ENCODE measurements at places on chromosomes 13 and 19.

DNA sequence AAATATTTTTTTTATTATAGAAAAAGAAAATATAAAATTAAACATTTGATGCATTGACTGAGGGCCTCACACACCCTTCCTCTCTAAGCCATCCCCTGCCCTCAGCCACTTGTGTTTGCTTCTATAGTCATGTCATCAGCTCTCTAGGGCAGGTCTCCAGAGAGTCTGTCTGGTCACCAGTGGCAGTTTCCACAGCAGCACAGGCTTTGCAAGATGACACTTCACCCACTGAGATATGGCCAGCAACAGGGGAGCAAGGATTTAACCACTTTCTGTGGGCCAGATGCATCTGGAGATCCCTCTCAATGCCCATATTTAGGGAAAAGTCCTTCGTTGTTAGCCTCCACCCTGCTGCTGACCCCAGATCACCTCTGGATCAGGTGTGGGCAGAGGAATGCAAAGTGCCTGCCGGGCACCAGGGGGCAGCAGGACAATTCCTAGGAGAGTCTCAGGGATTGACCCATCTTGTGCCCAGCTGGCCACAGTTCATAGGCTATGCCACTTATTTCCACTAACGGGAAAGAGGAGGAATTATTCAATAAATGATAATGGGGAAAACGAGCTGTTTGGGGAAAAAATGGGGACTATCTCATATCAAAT lies 4.8 kb downstream of the ABCC4 start:
- peaks cover 3% of the 10 kb centered on the region for H3K27me3 ChIP-seq
- no peak overlapping the region for H3K4me3 ChIP-seq
- H3K4me1 ChIP-seq = peaks cover 8% of the 10 kb centered on the region

DNA sequence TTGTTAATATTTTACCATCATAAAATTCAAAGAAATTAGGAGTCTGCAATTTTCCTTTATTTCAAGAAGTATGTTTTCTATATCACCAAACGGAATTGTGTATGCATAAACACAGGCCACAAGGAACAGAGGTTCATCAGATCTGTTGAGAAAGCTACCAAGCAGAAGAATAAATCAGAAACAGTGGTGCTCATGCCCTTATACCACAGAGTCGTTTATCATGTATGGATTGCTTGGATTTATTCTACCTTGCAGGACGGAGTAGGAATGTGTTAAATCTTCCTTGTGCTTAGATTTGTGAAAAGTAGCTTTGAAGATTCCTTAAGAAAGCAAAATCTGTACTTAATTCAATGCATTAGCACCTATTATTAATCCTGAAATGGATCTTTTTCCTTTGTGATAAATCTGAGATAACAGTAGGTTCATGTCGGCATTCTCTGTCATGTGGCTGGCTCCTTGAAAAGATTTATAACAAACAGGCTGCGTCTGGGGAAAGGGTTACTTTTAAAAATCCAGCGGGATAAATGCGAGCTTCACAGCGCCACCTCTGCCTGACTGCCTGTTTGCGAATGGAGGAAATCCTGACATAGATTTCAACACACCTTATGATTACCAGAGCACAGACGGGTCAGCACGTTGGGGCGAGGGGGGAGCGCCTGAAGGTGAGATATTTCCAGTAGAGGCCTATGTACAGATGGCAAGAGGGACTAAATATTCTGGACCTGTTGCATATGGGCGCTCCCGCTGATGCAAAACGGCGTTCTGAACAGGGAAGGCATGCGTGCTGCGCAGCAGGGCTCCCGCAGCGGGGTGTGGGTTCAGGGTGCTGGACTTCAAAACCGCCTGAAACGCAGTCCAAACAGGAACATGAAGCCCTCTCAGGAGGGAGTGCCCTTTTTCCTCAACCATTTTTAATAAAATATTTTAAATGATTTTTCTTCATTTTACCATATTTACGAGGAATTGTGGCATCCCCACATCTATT lies 445.5 kb upstream of the SGCG start:
- peak overlapping the region; percentile 15 for H3K4me3 ChIP-seq
- H3K36me3 ChIP-seq = peaks cover 7% of the 10 kb centered on the region
- no peak for DNase-seq
- peak overlapping the region; percentile 66 for H3K27ac ChIP-seq
- H3K27me3 ChIP-seq = no peaks in the 10 kb centered on the region

- H3K27ac ChIP-seq = peak overlapping the region; percentile 89
- H3K36me3 ChIP-seq = no peaks in the 10 kb centered on the region
- peak overlapping the region; percentile 81 for H3K4me3 ChIP-seq
- peaks cover 2% of the 10 kb centered on the region for H3K27me3 ChIP-seq
- peaks cover 19% of the 10 kb centered on the region for H3K4me1 ChIP-seq
Observed at GRCh38 chr19:46660008-46660517, 919 bp downstream of the DACT3 start.

DNA sequence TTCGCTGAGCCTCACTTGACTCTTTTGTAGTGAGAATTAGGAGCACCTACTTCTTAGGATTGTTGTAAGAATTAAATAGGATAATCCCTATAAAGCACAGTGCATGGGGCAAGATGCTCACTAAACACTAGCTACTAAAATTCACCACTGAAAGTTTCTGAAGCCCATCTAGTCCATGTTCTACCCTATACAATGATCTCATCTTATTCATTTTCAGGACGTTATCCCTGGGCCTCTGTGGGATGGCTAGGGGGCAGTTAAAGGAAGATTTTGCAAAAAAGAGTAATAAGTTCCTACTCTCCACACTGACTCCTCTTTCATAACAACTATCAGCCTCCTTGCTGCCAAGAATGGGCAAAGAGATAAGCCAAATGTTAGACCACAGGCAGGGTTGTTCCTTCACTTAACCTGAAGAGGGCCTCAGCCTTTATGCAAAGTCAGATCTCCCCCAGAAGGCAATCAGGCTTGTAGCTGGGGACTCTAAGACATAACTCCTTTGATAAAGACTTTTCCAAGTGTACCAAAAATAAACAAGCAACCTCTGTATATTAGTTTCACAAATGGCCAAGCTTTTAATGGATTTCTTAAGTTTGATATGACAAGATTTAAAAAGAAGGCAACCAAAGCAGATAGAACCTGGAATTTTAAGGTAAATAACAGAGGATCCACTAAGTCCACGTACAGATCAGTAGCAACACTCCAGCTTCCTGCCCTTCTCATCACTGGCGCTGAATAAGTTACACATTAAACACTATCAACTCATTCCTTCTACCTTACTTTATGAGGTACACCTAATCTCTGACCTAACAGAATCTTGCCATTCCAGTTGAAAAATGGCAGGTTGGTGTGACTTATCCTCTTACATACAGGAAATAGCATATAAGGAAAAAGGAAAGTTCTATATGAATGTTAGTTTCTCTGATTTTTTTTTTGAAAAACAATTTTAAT lies 44.4 kb downstream of the ELF1 start:
- peak overlapping the region; percentile 20 for H3K27ac ChIP-seq
- DNase-seq = no peak
- H3K4me3 ChIP-seq = no peak overlapping the region
- peaks cover 37% of the 10 kb centered on the region for H3K4me1 ChIP-seq

GRCh38 chr19:28184997-28185396 lies 1028.0 kb downstream of the UQCRFS1 start:
- no peaks in the 10 kb centered on the region for H3K36me3 ChIP-seq
- no peak overlapping the region for H3K27ac ChIP-seq
- no peaks in the 10 kb centered on the region for H3K27me3 ChIP-seq
- no peak for DNase-seq
- no peak overlapping the region for H3K4me3 ChIP-seq
- peaks cover 2% of the 10 kb centered on the region for H3K4me1 ChIP-seq

DNA sequence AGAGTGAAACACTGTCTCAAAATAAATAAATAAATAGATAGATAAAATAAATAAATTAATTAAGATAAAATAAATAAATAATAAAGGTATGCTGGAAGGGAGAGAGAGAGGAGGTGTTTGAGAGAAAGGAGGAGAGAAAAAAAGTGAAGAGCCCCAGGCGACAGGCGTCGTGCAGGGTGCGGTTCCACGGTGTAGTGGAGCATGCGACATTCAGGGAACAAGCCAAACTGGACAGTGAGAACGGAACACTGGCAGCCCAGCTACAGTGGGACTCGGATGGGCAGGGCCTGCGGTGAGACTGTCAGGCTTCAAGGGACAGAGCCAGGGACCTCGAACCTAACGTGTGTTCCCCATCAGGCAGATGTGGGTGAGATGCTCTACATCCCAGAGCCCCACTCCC lies 9.4 kb downstream of the SULT2B1 start:
- H3K27ac ChIP-seq = no peak overlapping the region
- H3K27me3 ChIP-seq = no peaks in the 10 kb centered on the region
- peaks cover 4% of the 10 kb centered on the region for H3K4me1 ChIP-seq
- no peaks in the 10 kb centered on the region for H3K36me3 ChIP-seq

DNA sequence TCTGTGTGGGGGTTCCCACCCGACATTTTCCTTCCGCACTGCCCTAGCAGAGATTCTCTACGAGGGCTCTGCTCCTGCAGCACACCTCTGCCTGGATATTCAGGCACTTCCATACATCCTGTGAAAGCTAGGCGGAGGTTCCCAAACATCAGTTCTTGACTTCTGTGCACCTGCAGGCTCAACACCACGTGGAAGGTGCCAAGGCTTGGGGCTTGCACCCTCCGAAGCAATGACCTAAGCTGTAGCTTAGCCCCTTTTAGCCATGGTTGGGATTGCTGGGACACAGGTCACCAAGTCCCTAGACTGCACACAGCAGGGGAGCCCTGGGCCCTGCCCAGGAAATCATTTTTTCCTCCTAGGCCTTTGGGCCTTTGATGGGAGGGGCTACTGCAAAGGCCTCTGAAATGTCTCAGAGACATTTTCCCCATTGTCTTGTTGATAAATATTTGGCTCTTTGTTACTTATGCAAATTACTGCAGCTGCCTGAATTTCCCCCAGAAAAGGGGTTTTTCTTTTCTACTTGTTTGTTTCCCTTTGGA lies 1004.8 kb downstream of the OLFM4 start:
- no peak for DNase-seq
- no peak overlapping the region for H3K27ac ChIP-seq

- no peak overlapping the region for H3K4me3 ChIP-seq
- no peak overlapping the region for H3K27ac ChIP-seq
- H3K36me3 ChIP-seq = no peaks in the 10 kb centered on the region
- no peaks in the 10 kb centered on the region for H3K4me1 ChIP-seq
- no peak for DNase-seq
- H3K27me3 ChIP-seq = no peaks in the 10 kb centered on the region
Observed at GRCh38 chr13:42327725-42328124, 55.8 kb downstream of the AKAP11 start.

DNA sequence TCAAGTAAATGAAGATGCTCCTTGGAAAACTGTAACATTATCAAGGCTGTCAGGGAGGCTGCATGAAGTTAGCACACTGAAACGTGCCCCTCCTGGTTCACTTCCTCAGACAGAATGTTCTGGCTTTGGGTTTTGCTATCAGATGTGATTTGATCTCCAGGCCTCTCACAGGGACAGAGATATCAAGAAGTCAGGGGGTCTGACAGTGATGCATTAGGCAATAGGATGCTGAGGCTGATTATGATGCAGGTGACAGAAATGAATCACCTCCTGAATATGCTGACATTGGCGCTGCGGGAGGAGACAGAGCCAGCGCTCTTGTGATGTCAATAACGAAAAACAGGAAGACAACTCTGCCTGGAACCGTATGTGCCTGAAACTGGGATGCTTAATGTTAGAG lies 278.5 kb downstream of the DCT start:
- no peak overlapping the region for H3K4me3 ChIP-seq
- H3K27ac ChIP-seq = no peak overlapping the region
- H3K27me3 ChIP-seq = no peaks in the 10 kb centered on the region
- DNase-seq = no peak

DNA sequence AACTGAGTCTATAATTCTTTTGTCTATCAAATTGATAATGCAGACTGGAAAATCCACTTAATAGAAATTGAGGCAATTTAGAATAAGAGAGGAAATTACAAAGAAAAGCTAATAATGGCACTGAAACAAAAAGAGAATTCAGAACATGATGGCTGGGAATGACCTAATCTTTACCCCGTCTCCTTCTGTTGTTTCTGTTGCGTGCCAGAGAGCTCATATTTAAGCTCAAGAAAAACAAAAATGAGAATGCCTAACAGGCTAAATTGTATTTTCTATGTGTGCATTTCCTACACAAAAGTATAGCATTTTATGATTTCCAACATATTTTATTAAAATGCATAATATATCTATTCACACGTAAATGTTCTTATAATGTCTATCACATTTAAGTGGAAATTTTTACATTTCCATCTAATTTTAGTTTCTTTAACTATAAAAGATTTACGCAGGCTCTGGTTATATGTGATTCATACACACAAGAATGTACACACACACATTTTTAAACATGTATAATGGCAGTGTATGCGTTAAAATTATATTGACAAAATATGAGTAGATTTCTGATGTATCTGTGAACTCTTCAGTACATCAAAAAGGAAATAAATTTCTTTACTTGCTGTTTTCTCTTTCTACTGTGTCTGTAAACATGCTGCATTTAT lies 432.3 kb downstream of the SLITRK6 start:
- peaks cover 12% of the 10 kb centered on the region for H3K4me1 ChIP-seq
- no peak overlapping the region for H3K4me3 ChIP-seq
- DNase-seq = no peak
- H3K27ac ChIP-seq = peak overlapping the region; percentile 62
- H3K36me3 ChIP-seq = no peaks in the 10 kb centered on the region

DNA sequence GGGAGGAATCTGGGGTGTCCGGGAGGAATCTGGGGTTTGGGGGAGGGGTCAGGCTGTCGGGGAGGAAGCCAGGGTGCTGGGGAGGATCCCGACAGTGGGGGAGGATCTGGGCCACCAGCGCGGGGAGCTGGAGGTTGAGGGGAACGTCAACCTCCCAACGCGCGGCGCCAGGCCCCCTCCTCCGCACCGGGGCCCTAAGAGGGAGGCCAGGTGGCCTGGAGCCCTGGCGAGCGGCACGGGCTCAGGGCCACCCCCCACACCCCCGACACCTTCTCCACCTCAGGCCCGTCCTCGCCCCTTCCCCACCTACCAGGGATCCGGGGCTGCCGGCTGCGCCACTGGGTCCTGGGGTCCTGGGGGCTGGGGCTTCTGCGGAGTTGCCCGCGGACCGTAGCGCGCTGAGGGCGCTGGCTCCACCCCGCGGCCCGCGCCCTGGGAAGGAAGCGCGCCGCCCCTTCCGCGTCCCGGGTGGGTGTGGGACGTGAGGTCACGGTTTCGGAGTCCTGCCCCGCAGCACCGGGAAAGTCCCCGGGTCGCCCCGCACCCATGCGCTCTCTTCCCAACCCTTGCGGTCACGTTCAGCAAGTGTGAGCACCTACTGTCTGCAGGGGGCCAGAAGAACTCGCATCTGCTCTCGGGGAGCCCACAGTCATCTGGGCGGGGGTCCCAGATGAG lies at the start of gene TICAM1:
TSS of gene TICAM1 (minus strand) at position 409 of the 675 bp plus-strand sequence. CDS start 13,335 bp downstream, outside the sequence.
- DNase-seq = peak; percentile 61
- H3K27ac ChIP-seq = peak within 1 kb of the TSS; percentile 70
- H3K4me3 ChIP-seq = peak within 1 kb of the TSS; percentile 72
- H3K36me3 ChIP-seq = no peaks in the 10 kb centered on the region
- H3K27me3 ChIP-seq = no peaks in the 10 kb centered on the region
- peaks cover 8% of the 10 kb centered on the region for H3K4me1 ChIP-seq

DNA sequence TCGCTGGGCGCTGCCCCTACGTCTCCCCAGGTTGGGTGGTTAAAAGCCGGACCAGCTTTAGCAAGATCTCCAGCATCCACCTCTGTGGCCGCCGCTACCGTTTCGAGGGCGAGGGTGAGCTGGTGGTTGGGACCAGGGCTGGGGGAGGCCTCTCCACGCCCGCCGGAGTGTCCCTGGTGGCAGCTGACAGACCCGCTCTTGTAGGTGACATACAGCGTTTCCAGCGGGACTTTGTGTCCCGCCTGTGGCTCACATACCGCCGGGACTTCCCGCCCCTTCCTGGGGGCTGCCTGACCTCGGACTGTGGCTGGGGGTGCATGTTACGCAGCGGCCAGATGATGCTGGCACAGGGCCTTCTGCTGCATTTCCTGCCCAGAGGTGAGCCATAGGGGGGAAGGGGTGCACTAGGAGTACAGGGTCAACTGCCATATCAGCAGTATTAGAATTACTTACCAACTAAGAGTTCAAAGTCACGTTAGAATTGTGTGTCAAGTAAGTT lies 1.1 kb downstream of the ATG4D start:
- peaks cover 3% of the 10 kb centered on the region for H3K4me1 ChIP-seq
- H3K27ac ChIP-seq = no peak overlapping the region
- no peak for DNase-seq
- H3K27me3 ChIP-seq = peaks cover 17% of the 10 kb centered on the region
